RCC 7860 (cell line): ENCODE measurements at places on chromosomes 2 and 18.

DNA sequence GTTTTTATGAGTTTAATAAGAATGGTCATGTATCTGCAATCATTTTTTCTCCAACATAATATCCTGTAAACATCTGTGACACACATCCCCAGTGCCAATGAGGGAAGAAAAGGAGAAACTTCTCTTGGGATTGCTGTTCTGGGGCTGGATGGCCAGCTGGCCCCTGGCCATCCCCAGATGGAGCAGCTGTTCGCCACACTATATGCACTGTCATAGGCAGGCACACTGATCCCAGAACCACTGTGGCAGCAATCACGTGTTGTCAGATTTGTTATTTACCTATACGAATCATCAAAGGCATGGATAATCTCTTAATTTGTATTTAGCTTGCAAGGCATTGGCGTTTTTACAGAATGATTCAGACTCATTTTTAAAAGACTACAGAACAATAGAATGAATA is 167.6 kb upstream of the ACAA2 start:
- DNase-seq: no peak

DNA sequence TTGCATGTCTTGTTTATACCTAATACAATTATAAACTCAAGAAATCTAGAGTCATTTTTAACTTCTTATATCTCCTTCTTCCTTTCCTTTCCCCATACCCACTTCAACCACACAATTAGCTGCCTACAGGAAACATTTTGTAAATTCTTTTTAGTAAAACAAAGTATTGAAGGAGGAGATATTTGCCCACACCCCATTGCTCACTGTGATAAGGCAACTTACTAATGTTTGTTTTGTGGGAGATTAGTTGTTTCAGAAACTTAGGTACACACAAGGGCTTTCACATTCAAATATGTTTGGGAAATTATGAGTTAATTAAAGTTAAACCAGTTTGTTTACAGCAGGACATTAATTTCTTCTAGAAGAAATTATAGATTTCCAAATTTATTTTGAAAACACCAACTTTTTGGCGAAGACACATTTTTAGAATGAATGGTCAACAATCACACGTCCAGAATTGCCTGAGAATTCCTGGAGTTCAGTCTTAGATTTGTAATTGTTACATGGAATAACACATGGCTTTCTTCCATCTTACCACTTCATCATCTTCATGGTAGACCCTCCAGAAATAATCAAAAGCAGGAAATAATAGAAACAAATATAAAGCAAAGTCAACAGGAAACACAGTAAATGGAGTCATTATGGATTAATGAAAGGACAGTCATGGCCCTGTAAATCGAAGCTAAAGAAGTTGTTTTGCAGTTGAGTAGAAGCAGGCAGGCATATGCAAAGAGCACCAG is 62.5 kb upstream of the RAB27B start:
- no peak for DNase-seq

DNA sequence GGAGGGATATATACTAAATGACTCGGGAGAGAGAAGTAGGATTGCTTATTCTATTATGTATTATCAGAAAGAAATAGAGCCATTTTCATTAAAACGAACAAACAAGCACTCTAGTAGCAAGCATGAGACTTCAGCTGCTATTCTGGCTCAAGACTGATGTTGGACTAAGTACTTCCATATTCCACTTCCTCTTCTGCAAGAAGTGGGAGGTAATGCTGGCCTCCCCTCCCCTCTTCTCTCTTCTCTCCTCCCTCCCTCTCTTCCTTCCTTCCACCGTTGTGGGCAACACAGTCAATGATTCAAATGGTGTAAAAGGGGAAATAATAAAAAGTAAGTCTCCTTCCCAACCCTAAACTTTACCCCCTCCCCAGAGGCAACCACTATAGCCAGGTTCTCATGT is 62.6 kb downstream of the EMX1 start:
- no peak for DNase-seq

DNA sequence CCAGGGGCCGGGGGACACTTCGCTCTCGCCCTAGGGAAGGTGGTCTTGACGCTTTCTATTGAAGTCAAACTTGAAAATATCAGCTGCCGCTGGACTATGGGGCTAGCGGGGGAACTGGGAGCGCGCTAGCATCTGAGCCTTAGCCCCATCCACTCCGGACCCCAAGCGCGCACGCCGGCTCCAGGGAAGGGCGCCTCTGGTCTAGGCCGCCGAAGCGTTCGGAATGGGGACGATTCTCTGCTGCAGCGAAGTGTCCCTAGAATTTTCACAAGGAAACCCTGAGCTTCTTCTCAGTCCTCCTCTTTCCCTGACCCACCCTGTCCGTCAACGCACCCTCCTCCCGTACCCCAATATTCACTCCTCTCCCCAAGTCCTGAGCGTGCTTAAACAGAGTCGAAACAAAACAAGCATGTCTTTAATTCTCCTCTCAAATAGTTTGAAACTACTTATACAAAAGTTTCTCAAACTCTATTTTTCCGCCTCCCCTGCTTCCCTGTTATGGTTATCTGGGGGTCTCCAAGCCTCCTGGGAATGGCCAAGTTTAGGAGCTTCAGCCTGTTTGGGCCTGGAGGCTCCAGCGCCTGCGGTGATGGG is 5.0 kb downstream of the RAX start:
- no peak for DNase-seq

- peak; percentile 90 for DNase-seq
Measured at GRCh38 chr2:37802899-37803379, 122.1 kb upstream of the RMDN2 start.

DNA sequence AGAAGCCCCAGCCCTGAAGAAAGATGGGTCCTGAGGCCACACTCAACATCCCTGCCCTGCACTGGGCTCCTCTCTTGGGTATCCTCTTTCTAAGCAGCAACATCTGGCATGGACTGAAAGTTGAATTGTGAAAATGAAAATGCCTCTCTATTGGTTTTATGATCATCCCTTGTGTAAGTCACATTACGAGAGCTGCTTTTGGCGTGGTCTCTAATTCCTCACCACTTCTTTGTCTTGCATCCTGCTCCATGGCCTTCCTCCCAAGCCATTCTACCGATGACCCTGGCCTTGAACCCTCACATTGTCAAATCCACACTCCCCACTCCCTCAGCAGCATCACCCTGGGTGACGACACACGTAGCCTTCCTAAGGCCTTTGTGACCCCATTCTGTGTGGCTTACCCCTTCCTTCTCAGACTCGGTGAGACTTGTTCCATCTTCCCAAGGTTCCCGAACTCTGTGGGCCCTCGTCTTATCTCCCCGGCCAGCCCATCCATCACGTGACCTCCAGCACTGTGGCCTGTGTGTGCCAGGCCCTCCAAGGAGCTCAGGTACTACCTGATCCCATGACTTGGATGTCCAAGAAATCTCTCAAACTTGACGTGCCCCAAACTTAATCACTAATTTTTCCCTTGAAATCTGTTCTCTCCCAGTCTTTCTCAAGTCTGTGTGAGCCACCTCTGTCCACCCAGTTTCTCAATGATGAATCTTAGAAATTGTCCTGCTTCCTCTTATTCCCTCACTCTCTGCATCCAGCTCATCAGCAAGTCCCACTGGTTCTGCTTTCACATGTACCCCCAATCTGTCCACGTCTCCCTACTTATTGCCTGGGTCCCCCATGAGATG is 194.7 kb upstream of the HS6ST1 start:
- DNase-seq: no peak

GRCh38 chr2:15363734-15364133 is 197.4 kb downstream of the NBAS start:
- DNase-seq: no peak

GRCh38 chr18:2538236-2538635 is 33.1 kb downstream of the METTL4 start:
- DNase-seq: no peak

DNA sequence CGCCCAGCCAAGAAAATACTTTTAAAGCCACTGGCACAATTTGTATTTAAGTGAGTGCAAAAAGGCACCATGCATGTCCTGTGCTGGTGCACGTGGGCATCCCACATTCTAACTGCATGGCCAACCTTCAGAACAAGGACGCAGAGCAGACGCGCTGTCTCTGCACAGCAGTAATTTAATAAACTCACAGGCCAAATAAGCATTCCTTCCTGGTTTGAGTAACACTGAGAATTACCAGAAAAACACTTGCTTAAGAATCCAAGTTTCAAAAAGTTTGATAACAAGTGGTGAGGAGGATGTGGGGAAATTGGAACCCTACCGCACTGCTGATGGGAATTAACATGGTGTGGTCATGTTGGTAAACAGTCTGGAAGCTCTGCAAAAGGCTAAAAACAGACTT is 38.7 kb downstream of the RPL31 start:
- DNase-seq: no peak

GRCh38 chr2:100236166-100236565 is 86.1 kb downstream of the LONRF2 start:
- no peak for DNase-seq

DNA sequence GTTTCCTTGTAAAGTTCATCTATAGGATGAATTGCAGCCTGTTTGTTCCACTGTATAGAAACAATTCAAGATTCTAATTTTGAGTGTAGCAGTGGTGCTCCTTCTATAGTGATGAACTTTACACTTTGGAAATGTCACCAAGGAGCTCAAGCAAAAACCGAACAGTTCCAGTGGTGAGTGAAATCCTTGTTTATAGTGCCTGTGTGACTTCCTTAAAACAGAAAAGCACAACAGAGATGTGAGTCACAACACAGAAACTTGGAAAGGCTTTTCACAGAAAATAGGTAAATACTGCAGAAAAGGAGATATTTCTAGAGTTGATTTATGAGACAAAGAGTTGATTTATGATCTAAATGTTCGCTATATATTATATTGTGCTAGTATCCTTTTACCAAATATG is 482.0 kb downstream of the PTPRM start:
- no peak for DNase-seq
